Aorta (tissue), 5 donors: ENCODE measurements at places on chromosomes 3 and 15. TPM values are rescaled to one million over a fixed set of nuclear protein-coding genes. Genes with fewer than 3 reads are reported as not detected.

DNA sequence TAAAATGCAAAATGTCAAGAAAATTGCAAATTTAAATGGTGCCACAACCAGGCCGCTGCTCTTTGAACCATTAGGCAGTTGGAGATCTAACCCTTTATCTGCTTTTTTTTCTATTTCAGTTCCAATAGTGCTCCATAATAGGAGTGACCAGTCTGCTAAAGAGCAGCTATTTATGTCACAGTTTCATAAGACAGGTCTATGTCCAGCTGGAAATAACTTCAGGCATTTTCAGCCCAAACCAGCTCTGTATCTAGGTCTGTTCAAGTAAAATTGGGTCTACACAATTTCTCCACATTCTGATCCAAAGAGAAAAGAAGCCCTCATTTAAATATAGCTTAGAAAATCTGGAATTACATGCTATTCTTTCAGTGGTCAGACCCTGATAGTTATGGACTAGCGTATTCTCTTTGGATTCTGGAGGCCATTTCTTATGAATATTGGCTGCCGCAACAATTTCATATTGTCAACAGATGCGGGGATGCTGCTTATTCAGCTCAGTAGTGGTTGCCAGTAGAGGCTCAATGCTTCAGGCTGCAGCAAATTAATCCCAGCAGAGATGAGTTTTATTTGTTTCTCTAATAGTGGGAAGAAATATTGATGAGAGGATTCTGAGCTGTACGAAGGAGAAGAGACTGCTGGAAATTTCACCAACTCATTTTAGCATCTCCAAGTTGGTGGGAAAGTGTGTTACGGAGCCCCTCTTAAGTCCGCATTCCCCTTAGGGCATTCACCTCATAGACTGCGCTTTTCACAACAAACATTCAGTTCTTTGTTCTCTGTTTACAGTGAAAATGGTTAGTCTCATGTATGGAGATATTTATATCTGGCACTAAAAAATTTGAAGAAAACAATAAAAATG is 887.0 kb downstream of the ROBO1 start:
- DNase-seq, result no peak

The LDHAL6B gene
- total RNA-seq, result not detected

The SLC9C1 gene
- total RNA-seq, result 0.29 TPM

GRCh38 chr3:55902221-55902900 is 415.3 kb upstream of the WNT5A start:
- DNase-seq, result no peak

DNA sequence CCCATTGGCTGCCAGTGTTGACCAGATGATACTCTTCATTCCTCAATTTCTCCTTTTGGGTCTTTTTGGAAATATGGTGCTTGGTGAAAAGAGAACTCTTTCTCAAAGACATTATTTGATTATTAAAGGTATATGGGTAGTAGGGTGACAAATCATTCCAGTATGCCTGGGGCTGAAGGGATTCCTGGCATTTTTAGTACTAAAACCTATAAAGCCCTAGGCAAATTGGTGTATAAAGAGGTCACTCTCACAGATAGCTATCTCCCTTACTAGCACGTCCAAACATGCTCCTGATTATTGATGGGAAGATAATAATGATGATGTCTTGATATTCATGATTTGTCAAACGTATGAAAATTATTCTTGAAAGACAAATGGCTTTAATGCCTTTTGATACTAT is 1.1 kb downstream of the GABRR3 start:
- DNase-seq, result no peak

GRCh38 chr15:96264801-96265515 is 65.5 kb upstream of the NR2F2 start:
- DNase-seq, result no peak

DNA sequence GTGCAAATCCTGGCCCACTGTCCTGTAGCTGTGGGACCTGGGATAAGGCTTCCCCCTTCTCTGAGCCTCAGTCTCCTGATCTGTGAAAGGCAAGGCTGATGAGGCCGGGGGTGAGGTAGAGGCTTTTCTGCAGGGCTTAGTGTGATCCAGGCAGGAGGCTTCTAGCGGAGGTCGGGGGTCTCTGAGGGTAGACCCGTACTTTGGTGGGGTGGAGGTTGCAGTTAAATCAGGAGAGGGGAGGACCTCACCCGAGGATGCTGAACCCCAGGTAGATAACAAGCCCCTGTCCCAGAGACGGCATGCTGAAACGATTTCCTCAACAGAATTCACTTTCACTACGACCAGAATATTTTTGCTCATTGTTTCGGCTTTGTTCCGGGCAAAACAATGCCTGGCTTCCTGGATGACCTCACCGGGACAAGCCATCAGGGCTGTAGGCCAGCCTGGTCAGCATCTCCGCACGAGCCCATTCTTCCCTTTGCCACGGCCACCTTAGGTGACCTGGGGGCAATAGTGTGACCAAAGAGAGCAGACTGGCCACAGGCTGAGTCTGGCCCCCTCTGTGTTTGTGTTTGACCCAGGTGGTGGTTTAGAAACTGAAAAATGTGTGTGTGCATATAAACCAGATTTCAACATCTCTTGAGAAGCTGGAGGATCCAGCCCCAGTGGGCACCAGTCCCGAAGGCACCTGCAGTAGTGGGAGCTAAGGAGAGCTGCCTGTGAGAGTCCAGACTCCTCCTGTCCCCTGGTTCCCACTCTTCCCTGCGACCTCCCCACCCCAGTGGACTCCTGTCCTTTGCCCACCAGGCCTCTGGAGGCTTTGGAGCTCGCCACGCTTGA is 33.0 kb downstream of the SLC6A6 start:
- DNase-seq, result no peak

The OXNAD1 gene
- total RNA-seq, result 10.3 TPM

DNA sequence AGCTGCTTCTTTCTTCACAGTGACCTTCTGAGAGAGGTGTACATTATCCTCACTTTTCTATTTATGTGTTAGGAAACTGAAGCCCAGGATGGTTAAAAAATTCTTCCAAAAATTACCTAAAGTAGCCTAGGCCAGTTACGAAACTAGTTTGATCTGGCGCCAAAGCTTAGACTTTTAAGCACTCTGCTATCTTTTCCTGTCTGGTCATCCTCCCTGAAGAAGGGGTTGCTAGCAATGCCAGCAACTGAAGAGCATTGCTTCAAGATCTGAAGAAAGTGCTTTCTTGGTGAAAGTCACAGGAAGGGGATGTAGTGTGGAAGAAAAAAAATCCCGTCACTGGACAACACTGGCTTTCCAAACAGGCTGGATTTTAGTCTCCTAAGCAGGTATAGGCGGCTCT is 618.8 kb upstream of the GRM7 start:
- DNase-seq, result no peak

DNA sequence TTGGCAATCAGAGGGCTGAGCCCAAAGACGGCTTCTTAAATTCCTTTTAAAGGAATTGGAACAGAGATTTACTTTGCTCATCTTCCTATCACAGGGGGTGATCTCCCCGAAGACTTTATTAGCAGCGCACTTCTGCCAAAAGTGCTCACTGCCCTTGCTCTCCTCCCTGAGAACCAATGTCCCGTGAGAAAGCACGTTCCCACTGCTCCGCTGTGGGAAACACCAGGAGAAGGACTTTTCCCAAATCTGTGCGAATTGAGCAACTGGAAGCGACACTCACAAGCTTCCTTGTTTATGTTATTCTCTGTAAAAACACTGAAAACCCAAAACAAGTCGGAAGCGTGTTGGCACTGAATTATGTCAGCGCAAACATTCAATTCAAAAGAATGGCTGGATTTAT is 670.8 kb upstream of the NR2F2 start:
- DNase-seq, result no peak

GRCh38 chr3:178393824-178394223 is 142.4 kb upstream of the KCNMB2 start:
- DNase-seq, result no peak
